ENCODE measurements at places on chromosomes 2 and 18.

DNA sequence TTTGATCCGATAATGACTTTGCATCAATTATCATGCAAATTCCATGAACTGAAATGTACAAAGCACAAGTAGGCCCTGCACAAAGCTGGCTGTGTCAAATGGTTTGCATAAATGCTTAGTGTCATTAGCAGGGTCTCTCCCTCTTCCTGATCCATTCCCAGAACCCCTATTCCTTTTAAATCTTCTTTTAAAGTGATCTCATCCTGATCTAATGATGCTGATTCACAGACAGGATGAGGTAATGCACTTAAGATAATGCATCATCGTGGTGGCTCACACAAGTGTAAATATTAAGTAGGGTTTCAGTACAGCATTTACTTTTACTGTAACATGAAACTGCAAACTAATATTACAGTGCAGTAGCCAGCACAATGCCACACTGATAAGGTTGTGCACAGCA is 304.8 kb upstream of the SOX11 start:
- DNase-seq, result no peak

DNA sequence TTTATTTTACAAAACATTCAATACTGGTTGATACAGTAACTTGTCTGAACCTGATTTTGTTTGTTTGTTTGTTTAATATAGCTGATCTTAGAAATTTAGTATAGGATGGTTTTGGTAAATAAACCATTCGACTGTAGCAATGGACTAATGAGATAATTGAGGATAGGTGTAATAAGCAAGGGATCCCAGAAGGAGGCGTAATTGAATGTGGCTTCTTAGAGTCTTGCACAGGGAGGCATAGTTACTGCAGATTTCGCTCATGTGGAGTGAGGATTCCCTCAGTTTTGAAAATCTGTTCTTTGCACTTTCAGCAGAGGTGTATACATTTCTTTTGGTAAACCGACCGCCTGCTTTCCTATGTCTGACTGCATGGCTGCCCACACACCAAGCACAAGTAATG is 709.6 kb downstream of the SOCS6 start:
- DNase-seq, result no peak

DNA sequence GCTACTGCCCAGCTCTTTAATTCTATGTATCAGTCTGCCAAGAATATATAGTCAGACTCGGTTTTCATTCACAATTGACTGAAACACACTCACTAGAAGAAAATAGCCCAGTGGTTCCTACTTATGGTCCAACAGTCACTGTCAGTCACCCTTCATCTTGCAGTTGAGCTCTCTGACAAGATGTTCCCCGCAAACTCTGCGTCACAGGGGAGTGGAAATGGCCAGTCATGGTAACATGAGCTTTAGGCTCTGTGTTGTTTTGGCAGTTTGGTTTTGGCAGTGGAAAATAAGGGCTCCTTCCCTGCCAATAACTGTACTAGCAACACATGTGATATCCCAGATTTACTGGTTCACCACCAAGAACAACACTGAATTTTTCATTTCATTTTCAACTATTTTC is 122.5 kb downstream of the PRPF40A start:
- DNase-seq, result no peak

DNA sequence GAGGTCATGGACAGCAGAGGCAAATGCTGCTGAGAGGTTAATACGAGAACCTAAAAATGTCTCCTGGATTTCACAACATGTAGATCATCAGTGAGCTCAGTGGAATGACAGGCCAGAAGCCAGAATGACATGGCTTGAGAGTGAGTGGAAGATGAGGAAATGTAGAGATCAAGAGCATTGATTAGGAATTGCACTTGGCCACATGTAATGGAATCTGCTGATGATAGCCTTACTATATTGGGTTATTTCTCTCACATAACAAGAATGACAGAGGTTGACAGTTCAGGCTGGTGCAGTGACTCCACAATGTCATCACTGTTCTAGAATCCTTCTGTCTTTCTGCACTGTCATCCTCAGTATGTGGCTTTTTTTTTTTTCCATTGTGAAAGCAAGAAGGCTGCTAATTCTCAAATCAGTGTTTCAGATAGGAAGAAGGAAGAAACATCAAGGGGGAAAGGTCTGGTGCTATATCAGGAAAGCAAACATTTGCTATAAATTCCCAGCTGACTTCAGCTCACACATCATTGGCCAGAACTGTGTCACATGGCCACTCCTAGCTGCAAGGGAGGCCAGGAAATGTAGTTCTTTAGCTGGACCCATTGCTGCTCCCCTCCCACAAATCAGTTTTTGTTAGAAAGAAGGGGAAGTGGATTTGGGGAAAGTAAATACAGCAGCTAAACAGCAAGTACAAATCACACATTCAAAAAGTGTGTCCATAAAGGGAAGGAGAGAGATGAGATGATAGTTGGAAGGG is 127.2 kb downstream of the FAM161A start:
- no peak for DNase-seq

GRCh38 chr2:38515155-38516074 is 87.3 kb downstream of the HNRNPLL start:
- no peak for DNase-seq

GRCh38 chr2:3403587-3404334 is 24.3 kb downstream of the TRAPPC12 start:
- no peak for DNase-seq

DNA sequence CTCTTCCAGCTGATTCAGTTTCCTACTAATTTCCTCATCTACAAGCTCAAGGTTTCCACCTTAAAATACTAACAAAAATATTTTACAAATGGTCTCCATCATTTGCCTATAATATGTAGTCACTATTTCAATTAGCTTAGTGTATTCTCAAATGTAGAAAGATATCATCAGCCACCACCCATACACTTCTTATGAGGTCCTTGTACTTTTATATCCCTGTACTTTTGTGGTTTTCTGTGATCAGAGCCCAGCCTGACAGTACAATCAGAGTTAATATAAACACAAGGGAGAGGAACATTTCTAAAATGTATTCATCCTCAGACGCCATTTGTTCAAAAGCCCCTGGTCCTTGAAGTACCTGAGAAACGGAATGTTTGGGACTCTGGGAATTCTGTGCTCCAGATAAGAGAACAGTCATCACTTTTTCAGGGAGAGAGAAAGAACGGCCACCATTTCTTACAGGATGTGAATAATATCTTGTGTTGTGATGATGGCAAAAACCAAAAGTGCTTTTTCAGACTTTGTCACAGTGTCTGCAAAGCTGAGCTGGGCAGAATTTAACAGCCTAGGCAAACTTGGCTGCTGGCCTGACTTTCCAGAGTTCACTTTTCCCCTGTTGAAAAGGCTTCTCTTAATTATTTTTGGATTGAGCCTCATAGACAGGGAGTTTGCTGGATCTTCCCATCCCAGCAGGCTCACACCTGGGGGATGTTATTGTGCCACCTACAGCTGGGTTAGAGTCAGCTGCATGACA is 361.7 kb upstream of the ACVR2A start:
- no peak for DNase-seq

DNA sequence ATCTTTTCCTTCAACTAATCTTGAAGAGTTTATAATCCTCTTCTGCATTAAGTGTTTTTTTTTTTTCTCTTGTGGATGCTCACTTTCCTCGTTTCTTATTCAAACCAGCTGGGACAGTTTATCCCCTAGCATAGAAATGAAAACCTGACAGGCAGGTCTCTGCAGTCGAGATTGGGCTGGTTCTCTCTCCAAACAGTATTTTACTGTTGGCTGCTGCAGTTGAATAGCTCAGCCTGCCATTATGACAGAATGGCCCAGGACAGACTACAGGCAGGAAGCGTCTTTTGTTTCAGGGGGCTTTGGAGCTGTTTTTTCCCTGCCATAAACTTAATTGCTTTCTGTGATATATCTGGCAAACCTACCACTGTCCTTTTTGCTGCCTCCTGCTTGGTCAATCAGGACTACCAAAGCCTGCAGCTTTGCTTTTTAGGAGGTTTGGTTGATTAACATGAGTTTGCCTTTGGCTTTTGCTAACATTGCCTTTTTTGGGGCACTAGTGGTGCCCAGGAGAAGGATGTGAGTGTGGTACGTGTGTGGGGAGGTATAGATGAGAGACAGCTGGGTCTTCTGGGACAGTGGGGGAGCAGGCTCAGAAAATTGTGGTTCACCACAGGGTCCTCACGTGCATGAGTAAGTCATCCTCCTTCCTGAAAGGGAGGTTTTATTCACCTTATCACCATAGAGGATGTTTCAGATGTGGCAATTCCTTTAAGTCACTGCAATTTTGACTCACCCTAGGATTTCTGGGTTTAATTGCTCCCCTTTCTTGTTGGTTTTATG is 128.7 kb downstream of the LYPD6B start:
- peak; percentile 81 for DNase-seq

GRCh38 chr2:18971069-18971378 is 381.7 kb upstream of the NT5C1B start:
- DNase-seq, result no peak

- DNase-seq, result peak; percentile 74
Observed at GRCh38 chr18:5466256-5466655, 77.5 kb downstream of the EPB41L3 start.

All from AML-193 (cell line).